ENCODE measurements at places on chromosomes 16 and 17.

DNA sequence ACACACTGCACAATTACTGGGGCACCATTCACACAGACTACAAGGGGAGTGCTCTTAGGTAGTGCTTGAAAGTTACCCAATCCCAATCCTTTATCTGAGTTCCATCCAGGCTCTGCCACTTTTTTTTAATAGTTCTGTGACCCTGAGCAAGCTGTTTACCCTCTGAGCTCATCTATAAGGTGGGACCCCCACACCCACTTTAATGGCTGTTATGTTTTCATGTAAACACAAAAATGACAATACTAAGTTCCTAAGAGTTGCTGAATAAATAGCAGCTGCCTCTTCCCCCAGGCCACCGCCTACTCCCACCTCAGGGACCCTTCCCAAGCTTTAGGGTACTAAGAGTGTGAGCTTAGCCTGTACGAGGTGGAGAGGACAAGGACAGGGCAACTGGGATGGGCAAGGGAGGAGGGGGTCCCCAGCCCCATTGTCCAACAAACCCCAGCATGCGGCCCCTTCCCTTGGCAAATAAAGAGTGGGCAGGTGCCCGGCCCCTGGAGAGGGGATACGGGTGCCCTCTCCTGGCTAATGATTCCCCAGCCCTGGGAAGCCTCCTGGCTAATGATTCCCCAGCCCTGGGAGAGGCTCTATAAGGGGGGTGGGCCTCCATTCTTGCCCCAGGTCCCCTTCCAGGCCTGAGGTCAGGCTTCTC, 14.6 kb downstream of the SLC13A2 start:
- DNase-seq, result no peak

DNA sequence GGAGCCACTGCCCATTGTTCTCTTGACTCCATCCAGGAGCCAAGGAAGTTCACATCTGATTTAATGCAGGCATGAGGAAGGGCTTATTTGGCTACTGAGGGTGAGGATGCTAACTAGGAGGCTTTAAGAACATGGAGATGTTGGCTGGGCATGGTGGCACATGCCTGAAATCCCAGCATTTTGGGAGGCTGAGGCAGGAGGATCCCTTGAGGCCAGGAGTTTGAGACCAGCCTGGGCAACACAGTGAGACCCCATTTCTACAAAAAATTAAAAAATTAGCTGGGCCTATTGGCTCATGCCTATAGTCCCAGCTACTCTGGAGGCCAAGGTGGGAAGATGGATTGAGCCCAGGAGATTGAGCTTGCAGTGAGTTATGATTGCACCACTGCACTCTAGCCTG, 116.5 kb downstream of the RAP1GAP2 start:
- DNase-seq, result no peak

GRCh38 chr17:59436900-59437299, 105.4 kb downstream of the YPEL2 start:
- no peak for DNase-seq

DNA sequence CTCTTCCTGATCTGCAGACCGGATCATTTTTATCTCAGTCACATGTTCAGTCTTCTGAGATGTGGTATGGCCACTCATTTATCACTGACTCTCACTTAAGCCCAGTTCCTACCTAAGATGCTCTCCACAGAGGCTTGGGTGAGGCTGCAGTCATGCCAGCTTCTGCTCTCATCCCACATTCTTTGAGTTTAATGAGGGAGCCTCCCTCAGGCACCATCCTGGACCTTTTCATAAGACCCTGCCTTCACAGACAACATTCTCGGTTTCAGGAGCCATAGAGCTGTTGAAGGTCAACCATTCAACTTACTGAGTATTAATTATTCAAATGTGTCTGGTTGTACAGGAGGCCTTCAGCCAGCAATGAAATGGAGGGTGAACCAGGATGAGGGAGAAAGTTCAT, 23.6 kb upstream of the HNF1B start:
- DNase-seq, result no peak

DNA sequence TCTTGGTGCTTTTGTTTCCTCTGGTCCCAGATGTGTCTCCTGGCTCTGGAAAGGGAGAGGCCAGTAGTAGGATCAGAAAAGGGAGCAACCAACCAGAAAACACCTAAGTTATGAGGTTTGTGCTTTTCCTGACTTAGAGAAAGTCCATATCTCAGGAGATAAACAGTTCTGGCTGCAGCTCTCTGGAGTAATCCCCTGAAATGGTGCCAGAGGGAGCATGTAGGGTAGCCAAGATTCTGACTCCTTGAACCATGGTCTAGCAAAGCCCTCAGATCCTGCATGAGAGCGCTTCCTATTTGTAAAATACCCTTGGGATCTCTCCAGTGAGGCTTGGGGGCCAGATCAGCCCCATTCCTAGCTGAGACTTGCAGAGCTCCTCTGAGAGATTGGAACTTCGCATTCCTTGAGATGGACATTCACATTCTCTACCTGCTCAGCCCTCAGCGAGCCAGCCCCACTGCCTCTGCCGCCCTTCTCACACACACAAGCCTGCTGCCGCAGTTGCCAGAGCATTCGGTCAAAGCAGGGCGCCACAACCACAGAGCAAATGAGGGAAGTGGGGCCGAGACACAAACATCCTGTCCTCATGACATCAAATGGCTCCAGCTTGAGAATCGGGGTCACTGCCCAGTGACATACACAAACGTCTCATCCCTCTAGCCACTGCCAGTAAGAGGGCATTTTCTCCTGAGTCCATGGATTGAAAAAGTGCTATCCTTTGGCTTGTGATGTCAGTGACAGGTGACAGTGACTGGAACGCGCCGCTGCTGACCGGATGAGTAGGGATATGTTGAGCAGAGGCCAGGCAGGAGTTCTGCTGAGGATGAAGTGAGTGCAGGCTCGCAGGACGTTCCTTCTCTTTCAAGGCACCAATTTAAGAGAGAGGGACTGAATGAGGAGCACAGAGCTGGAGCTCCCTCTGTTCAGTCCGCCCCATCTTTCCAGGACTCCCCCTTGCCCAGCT, 5.0 kb downstream of the ABHD15 start:
- no peak for DNase-seq

GRCh38 chr16:49455991-49456745, 82.6 kb downstream of the C16orf78 start:
- no peak for DNase-seq

DNA sequence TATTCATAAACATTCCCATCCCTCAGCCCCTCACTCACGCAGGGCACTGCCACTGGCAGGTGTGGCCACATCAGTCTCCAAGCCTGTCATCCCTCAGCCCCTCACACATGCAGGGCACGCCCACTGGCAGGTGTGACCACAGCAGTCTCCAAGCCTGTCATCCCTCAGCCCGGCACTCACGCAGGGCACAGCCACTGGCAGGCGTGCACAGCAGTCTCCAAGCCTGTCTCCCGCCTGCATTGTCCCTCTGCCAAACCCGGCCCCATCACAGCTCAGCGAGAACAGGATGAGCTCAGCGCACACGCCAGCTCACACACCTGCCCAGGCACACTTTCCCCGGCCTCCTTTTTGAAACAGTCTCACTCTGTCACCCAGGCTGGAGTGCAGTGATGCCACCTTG, 11.4 kb upstream of the KREMEN2 start:
- DNase-seq, result no peak

DNA sequence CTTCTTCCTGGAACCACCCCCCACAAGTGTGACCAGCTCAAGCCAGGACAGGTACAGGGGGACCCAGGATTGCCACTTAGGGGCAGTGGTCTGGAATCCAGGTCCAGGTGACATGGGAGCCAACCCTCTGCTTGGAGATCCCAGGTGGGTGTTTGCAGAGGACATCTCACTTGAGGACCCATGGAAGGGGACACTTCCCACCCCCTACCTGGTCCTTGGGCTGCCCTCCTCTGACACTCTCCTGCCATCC, 145.5 kb downstream of the SEC14L1 start:
- DNase-seq, result no peak
